ENCODE measurements at places on chromosomes 2 and 18.

- DNase-seq = no peak
These were observed 180.3 kb downstream of the FHOD3 start for GRCh38 chr18:36477776-36478175.

DNA sequence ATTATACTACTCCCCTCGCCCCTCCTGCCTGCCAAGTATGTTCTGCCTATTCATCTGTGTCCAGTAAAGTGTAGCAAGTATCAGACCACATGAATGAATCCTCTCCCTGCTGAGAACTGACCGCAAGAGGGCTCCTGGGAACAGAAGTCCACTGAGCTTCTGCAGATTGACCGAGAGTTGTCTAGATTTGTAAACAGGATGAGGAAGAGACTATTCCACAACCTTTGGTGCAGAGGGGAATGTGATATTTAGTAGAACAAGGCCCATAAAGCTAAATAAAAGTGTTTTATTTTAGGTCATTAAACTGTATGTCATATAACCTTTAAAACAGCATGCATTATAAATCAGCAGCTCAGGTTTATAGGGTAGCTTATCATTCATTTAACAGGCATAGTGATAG is 377.0 kb downstream of the DCC start:
- DNase-seq = no peak

- DNase-seq = no peak
These were observed 33.8 kb upstream of the TMEM17 start for GRCh38 chr2:62539606-62540407.

DNA sequence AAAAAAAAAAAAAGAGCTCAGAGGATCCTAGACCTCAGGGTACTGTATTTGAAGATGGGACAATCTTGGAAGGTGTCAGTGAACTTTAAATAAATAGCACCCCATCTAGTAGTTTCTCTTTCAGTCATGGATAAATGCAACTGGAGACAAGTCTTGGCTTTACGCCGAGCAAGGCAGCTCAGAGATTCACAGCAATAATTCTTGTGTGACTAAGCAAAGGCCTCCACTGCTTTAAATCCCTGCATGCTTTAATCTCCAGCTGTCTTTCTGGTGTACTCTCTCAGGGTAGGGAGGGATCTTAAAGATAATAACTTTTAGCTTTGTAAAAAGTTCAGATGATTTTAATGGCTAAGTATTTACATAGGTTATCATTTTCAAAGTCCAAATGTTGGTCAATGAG is 36.3 kb downstream of the NRXN1 start:
- DNase-seq = no peak

GRCh38 chr18:8253944-8254343 is 355.3 kb upstream of the RAB12 start:
- DNase-seq = no peak

GRCh38 chr18:3710712-3711301 is 260.8 kb downstream of the TGIF1 start:
- DNase-seq = no peak

GRCh38 chr2:109193807-109194619 is 65.0 kb downstream of the SH3RF3 start:
- DNase-seq = no peak

GRCh38 chr2:26585966-26586365 is 55.2 kb downstream of the CIB4 start:
- no peak for DNase-seq

DNA sequence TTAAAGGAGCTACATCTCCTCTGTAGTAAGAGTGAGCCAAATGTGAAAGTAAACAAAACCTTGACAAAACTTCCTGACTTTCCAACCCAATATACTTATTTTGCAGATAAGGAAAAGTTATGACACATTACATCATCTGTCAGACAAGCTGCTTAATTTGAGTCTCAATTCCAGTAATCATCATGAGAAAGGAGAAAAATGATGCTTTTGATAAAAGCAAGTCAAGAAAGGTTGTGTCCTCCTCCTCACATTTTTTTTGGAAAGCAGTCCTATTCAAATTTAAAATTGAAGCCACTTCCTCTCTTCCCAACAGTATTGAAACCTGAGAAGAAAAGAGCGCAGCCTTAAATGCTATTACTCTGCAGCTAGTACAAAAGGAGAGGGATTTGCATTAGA is 519.6 kb downstream of the LRP1B start:
- no peak for DNase-seq

DNA sequence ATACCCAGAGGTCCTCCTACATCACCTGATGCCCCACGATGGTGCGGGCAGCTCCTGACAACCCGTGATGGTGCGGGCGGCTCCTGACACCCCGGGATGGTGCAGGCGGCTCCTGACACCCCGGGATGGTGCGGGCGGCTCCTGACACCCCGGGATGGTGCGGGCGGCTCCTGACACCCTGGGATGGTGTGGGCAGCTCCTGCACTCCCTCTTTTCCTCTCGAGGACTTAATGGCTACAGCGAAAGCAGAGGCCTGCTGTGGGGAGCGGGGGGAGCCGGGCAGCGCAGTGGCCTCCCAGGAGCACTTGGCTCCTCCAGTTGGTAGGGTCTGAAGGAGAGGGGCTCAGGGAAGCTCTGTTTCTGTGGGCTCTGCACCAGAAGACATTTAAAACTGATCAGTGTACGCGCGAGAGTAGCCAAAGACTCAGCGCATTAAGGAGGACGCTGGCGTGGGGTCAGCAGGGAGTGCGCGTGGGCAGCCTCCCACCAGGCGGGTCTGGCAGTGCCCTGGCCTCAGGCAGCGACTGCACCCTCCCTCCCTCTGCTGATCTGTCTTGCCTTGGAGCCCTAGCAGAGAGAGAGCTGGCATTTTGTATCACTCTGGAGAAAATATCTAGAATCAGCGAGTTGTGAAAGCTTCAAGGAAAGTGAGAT is 464.5 kb upstream of the MYT1L start:
- no peak for DNase-seq

DNA sequence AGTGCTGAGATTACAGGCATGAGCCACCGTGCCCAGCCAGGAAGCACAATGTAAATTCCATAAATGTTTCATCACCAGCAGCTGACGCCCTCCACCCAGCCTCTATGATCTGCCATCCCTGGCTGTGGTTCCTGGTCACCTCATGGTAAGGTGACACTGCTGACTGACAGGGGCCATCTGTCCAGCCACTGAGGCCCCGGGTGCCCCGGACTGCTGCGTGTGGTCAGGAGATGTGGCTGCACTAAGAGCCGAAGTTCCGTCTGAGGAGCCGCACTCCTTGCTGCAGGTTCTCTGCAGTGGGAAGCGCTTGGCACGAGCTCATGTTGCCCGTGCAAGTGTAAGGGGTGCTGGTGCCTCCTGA is 10.9 kb downstream of the NTSR2 start:
- DNase-seq = no peak

- no peak for DNase-seq
These were observed 4.0 kb upstream of the LDLRAD4 start for GRCh38 chr18:13214609-13215008.

DNA sequence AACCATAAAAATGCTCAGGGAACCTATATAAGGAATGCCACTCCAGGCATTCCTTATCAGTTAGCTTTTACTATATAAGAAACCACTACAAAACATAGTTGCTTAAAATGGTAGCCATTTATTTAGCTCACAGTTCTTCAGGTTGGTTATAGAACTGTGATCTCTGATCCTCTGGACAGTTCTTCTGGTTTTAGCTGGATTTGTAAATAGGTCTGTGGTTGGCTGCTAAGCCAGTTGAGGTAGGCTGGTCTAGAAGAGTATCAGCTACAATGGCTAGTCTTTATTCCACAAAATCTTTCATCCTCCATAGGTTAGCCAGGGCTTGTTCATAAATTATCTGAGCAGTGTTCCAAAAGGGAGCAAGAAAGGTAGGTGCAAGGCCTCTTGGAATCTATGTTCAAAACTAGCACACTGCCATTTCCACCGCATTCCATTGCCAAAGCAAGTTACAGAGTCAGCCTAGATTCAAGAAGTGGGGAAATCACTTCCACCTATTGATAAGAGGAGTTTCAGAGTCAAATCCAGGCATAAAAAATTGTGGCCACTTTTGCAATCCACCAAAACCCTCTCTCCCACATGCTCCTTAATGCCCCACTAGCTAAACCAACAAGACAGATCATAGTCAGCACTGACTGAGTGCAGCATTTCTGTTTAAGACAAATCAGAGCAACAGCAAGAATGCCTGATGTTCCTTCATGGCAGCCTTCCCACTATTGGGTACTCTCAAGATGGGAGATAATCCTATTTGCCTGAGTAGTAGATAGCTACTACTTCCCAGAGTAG is 146.4 kb downstream of the IRS1 start:
- no peak for DNase-seq

- no peak for DNase-seq
These were observed 331.0 kb downstream of the METTL4 start for GRCh38 chr18:2240311-2240705.

GRCh38 chr2:207040696-207041095 is 101.4 kb downstream of the CPO start:
- no peak for DNase-seq

- DNase-seq = no peak
These were observed 1.3 kb downstream of the MYL12B start for GRCh38 chr18:3263132-3263700.

GRCh38 chr2:235381261-235381912 is 112.5 kb upstream of the AGAP1 start:
- no peak for DNase-seq

DNA sequence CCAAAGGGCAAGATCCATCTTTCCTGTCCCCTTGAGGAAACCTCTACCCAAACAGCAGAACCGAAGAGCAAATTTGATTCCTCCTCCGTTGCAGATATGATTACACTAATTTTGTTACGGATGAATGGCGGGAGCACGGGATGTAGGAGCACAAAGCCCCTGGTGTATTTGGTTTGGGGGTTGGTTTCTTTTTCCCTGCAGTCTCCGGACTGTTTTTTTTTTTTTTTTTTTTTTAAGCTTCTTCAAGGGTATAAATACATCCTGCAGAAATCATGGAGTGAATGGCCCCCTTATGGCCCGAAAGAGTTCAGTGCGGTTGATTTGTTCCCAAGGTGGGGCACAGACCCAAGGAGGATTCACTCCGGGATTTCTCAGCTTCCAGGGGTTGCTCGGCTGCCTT is 135.3 kb upstream of the SH3BP4 start:
- no peak for DNase-seq

DNA sequence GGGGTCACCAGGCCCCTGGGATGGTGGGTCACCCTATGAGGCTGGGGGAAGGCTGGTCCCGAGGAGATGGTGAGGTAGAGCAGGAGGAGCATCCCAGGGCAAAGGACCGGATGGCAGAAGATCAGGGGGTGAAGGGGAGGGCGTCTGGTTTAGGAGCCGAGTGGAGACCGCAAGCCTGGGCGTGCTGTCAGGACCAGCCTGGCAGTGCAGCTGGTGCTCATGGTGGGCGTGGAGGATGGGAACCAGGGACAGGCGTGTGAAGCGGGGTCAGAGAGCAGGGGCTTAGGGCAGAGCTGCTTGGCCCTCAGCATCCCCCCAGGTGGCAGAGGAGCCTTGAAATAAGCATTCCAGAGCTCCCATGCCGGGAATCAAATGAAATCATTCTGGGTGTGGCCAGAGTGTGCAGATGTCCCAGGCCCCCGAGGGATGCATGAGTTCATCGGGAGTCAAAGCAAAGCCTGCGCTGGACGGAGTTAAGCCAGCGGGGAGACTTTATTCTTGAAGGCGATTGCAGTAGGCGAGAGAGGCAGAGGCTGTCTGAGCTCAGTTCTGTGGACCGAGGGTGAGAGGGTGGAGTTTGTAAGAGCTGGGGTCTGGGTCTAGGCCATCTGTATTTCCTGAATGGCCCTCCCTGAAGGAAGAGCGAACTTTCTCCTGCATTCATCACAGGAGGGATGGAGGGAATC is 33.1 kb upstream of the MBP start:
- no peak for DNase-seq

DNA sequence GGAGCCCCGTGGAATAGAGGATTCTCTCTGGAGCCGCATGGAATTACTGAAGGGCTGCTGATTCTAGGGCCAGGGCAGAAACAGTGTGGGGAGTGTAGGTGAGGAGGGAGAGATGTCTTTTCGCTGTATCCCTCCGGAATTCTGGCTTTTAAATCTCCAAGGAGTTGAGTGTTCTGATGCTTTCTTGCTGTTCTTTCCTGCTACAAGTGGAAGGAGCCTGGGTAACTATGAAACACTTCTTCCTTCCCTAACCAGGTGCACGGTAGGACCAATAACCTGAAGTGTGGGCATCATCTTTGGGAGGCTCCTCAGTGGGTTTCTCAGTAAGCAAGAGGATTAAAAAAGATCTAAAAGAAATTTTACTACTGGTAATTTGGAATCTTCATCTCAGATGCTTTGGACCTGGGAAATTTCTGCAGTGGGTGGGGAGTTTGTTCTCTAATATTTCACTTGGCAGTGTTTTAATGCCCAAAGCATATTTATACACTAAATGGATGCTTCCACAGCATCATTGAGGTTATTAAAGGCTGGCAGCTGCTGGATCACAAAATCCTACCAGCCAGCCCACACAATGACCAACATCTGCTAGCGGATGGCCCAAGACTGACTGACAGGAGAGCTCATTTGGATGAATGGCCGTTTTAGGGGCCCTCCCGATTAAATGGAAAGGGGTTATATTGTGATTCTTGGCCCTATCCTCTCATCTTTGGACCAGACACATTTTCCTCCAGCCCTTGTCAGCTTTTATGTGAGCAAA is 2.1 kb downstream of the EML6 start:
- DNase-seq = no peak

GRCh38 chr2:172968061-172968469 is 107.6 kb upstream of the MAP3K20 start:
- no peak for DNase-seq

DNA sequence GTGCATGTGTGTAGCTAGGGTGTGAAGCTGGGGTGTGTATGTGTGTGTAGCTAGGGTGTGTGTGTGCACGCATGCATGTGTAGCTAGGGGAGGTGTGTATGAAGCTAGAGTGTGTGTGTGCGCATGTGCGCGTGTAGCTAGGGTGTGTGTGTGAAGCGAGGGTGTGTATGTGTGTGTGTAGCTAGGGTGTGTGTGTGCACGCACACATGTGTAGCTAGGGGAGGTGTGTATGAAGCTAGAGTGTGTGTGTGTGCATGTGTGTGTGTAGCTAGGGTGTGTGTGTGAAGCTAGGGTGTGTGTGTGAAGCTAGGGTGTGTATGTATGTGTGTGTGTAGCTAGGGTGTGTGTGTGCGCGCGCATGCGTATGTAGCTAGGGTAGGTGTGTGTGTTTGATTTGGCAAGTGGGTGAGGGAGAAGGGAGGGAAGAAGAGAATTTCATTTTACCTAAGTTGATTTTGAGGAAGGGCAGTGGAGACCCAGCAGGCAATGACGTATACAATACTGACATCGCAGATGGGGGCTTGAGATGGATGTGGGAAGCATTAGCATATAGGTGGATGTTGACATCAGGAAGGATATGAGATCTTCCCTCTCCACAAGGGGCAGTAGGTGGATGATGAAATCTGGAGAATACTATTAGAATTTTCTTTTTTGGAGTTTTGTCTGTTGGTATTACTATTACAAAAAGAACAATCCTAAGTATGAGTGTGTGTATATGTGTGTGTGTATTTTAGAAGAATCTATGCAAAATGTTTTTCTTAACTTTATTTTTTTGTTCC is 70.7 kb downstream of the PRELID3A start:
- DNase-seq = no peak

DNA sequence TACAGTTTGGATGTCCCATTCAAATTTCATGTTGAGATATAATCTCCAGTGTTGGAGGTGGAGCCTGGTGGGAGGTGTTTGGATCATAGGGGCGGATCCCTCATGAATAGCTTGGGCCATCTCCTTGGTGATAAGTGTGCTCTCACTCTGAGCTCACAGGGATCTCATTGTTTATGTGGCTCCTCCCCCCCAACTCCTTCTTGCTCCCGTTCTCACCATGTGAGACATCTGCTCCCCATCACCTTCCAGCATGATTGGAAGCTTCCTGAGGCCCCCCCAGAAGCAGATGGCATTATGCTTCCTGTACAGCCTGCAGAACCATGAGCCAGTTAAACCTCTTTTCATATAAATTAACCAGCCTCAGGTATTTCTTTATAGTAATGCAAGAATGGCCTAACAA is 3.0 kb upstream of the INPP1 start:
- DNase-seq = no peak
